OCI-M1 (cell line): ENCODE measurements at places on chromosomes 5 and 9.

DNA sequence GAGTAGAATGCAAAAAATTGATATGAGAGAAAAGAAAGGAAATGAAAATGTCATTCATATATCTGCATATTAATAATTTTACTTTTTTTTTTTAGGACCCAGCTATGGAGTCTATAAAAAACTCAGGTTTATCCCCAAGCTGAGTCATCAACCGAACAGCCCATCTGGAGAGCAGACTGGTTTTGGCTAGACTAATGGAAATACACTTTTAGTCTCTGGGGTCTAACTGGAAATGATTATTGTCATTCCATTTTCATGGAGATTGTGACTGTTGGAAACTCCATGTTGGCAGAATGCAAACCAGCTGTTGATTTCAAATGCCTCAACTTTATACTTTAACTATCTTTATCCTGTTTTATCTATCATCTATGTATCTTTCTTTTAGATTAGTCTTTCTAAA is 28.7 kb downstream of the ANXA1 start:
- DNase-seq, result peak; percentile 50

GRCh38 chr5:14965815-14966214 is 94.2 kb upstream of the ANKH start:
- no peak for DNase-seq

DNA sequence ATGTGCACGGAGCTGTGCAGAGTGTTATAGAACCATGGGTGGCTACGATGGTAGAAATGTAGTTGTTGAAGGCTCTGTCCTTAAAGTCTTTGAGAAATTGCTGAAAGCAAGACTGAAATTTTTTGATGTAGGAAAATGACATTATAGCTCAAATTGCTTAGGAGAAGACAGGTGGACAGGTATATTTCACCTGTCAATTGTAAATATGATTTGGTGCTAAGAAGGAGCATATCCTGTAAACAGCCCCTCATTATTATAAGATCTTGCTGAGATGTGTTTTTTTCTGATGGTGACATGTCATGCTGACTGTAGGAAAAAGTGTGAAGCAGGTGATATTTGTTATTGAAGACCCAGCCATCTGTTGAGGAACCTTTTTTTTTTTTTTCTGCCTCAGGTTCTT is 377.9 kb downstream of the PSAT1 start:
- no peak for DNase-seq

DNA sequence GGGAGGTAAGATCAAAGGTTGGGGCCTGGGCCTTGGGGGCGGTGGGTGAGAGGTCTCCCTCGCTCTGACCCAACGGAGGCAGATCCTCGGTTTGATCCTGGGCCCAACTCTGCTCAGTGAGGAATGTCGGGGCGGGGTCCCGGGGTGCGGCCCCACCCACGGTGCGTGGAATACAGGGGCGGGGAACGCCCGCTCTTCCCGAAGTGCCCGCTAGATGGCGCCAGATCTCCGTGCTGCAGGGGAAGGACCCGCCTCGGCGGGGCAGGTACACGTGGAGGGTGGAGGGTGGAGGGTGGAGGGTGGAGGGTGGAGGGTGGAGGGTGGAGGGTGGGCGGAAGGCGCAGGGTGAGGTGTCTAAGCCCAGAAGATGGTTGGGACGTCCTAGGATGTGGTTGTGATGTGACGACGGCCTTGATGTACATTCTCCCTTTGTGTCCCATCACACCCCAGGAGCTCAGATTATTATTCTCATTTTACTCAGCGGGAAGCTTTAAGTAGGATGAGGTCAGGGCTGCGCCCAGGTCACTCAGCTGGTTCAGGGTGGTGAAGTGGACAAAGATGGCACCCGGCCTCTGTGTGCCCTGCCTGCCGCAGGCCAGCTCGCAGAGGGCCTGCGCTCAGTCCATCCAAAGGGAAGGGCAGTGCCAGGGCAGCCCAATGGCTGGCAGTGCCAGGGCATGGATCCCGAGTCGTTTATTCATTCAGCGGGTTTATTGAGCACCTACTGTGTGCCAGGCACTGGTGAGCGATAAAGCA is 9.4 kb upstream of the RPS14 start:
- DNase-seq, result peak; percentile 85

DNA sequence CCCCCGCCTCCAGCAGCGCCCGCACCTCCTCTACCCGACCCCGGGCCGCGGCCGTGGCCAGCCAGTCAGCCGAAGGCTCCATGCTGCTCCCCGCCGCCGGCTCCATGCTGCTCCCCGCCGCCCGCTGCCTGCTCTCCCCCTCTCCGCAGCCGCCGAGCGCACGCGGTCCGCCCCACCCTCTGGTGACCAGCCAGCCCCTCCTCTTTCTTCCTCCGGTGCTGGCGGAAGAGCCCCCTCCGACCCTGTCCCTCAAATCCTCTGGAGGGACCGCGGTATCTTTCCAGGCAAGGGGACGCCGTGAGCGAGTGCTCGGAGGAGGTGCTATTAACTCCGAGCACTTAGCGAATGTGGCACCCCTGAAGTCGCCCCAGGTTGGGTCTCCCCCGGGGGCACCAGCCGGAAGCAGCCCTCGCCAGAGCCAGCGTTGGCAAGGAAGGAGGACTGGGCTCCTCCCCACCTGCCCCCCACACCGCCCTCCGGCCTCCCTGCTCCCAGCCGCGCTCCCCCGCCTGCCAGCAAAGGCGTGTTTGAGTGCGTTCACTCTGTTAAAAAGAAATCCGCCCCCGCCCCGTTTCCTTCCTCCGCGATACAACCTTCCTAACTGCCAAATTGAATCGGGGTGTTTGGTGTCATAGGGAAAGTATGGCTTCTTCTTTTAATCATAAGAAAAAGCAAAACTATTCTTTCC is 19.3 kb downstream of the CDKN2A start:
- peak; percentile 89 for DNase-seq
